ENCODE measurements at places on chromosomes 13 and 19.
A peak's percentile ranks its signal among the peaks of the same experiment; 100 is the strongest.

GRCh38 chr13:113420833-113421600 is 32.3 kb downstream of the ADPRHL1 start:
- no peak for DNase-seq

- DNase-seq = peak; percentile 64
Measured at GRCh38 chr19:50657712-50658440, 8.6 kb downstream of the C19orf81 start.

- no peak for DNase-seq
Measured at GRCh38 chr13:74036373-74036772, 97.8 kb downstream of the KLF12 start.

GRCh38 chr13:114177245-114178010 is 1.6 kb upstream of the CFAP97D2 start:
- no peak for DNase-seq

- no peak for DNase-seq
Measured at GRCh38 chr13:110001670-110002275, 215.4 kb upstream of the IRS2 start.

- DNase-seq = no peak
Measured at GRCh38 chr19:2791876-2792275, 6.6 kb downstream of the THOP1 start.

DNA sequence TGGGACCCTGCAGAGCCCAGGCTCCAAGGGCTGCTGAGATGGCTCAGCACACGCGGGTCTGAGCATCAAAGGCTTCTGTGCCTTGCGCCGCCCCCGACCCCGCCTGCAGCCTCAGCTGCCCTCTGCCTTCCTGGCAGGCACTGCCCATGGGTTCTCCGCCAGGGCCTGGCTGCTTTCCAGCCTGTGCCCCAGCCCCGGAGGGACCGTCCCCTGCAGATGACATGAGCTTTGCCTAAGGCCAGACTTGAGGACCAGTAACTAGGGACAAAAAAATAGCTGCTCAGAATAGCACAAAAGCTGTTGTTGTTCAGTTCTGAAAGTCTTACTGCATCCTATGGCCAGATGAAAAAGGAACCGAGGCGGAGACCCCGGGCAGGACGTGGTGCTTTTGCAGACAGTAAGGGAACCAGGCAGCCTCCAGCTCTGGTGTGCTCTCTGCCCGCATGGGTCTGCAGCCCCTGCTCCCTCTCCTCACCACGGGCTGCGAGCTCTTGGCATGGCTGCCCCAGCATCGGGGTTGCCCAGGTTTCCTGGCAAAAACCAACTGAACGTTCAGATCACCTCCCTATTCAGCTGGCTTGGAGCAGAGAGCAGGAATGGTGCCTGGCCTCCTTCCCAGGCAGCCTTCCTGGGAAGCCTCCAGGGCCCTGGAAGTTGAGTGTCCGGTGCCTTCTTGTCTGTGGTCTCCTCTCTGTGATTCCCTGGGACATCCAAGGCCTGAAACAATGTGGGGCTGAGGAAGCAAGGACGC is 12.5 kb upstream of the CFAP97D2 start:
- DNase-seq = no peak

DNA sequence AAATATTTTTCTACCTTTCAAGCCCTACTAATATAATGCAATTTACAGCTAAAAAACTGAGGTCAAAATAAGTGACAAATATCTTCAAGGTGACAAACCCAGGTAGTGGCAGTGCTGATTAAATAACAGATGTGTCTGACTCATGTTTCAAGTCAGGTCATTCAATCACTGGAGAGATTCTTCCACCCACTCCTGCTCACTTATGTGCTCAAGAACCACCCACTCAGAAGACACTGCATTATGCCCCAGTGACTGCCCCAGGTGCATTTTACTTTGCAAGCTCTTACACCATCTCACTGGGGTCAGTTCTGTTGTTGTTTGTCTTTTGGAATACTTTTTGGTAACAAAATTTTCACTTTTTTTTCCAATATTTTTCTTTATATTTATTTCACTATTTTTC is 2.2 kb downstream of the ZNF100 start:
- DNase-seq = no peak

GRCh38 chr19:41541990-41542584 is 33.9 kb upstream of the CEACAM21 start:
- DNase-seq = no peak

GRCh38 chr13:97761796-97762540 is 191.5 kb upstream of the IPO5 start:
- DNase-seq = no peak

- no peak for DNase-seq
Measured at GRCh38 chr13:73355134-73355533, 296.3 kb downstream of the KLF5 start.

GRCh38 chr13:28851422-28851821 is 31.3 kb downstream of the MTUS2 start:
- no peak for DNase-seq

GRCh38 chr13:36630181-36630803 is 43.5 kb upstream of the SERTM1 start:
- DNase-seq = no peak

- DNase-seq = no peak
Measured at GRCh38 chr13:41995946-41996345, 35.0 kb upstream of the VWA8 start.

- DNase-seq = no peak
Measured at GRCh38 chr19:30106417-30107095, 164.5 kb downstream of the URI1 start.

- DNase-seq = no peak
Measured at GRCh38 chr13:102816708-102817107, 17.8 kb downstream of the BIVM start.

DNA sequence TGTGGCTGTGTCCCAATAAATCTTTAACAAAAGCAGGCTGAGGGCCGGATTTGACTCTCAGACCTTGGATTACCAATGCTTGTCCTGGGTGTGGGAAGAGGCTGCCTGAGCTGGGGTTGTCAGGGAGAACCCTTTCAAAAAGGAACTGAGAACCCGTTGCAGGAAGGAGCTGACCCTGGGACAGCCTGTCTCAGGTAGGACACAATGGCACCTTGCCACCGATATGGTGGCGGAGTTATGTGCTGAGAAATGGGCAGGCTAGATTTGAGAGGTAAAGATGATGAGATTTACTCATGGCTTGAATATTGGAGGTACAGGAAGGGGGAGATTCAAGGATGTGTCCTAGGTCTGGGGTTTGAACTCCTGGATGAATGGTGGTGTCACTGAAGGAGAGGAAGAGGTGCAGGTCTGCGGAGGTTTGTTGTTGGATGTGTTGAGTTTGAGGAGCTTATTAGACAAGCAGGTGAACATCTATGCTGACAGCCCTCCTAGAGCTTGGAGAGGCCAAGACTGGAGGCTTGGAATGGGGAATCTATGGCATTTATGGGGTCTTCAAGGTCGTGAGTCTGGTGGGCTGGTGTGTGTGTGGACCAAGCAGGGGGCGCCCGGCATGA is 7.2 kb downstream of the PLEKHF1 start:
- DNase-seq = no peak

DNA sequence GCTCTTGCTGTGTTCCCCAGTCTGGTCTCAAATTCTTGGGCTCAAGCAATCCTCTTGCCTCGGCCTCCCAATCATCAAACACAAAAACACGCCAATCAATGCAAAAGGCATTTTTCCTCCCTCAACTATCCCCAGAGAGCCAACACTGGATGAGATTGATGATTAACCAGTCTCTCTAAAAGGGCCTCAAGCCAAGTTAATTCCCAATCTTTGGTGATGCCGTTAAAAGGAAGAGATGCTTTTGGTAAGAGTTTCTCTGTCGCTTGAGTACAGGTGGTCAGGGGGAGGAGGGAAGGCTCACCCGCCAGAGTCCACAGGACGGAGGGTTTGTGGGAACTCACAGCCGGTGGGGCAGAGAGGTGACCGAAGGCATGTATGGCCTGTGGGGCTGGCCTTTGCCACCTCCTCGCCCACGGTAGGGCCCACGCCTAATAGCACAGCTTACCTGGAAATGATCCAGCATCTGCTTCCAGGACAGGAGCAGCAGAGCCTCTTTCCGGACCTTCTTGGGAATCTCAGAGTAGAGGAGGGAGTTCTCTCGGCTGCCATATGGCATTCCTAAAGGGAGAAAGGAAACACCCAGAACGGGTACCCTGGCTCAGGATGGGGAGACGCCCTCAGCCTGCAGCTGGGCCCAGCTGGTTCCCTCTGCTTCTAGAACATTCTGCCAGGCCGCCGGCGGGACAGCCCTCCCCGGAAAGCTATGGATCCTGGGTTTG is 18.1 kb downstream of the DPP9 start:
- no peak for DNase-seq

- DNase-seq = no peak
Measured at GRCh38 chr13:109157275-109157674, 527.9 kb downstream of the MYO16 start.

DNA sequence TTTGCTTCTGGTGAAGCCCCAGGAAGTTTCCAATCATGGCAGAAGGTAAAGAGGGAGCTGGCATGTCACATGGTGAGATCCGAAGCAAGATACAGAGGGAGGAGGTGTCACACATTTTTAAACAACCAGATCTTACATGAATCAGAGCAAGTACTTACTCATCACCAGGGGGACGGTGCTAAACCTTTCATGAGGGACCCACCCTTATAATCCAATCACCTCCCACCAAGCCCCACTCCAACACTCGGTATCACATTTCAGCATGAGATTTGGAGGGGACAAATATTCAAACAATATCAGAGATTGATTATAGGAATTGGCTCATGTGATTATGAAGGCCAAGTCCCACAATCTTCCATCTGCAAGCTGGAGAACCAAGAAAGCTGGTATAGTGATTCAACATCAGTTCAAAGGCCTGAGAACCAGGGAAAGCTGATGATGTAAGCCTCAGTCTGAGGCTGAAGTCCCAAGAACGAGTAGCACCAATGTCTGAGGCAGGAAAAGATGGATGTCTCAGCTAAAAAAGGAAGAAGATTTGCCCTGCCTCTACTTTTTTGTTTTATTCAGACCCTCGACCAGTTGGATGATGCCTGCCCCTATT is 58.6 kb upstream of the WDFY2 start:
- no peak for DNase-seq

DNA sequence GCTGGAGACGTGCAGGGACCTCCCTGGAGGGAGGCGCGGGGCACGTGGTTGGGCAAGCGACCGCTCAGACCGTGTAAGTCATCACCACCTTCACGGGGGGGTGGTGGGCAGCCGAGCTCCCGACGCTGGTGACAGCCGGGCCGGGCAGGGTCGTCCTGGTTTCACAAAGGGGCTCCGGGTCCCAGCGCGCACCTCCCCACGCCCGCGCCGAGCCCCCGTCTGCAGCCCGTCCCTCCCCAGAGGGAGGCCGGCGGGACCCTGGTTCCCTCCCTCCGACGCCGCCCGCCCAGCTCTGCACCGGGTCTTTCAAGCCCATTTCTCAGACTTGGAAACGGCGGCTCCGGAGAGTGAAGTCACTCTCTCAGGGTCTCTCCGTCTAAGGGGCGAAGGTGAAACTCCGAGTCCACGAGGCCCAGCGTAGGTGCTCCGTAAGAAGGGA is 729 bp upstream of the ARID3A start:
- DNase-seq = no peak

DNA sequence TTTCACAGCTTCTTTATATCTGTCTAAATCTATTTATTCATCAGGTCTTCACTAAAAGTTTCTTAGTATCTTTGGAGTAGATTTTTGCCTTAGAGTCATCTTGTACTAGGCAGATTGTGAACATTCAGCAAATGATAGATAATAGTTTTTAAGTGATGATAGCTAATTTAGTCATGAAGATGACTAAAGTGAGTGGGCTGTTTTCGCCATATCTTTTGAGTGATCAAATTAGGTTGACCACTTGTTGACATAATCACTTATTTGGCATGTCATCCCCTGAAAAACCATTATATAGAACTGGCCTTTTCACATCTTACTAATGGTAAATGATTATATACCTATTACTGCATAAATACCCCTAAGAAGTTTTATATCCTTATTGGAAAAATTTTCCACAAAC is 999.2 kb downstream of the PCDH17 start:
- DNase-seq = no peak

DNA sequence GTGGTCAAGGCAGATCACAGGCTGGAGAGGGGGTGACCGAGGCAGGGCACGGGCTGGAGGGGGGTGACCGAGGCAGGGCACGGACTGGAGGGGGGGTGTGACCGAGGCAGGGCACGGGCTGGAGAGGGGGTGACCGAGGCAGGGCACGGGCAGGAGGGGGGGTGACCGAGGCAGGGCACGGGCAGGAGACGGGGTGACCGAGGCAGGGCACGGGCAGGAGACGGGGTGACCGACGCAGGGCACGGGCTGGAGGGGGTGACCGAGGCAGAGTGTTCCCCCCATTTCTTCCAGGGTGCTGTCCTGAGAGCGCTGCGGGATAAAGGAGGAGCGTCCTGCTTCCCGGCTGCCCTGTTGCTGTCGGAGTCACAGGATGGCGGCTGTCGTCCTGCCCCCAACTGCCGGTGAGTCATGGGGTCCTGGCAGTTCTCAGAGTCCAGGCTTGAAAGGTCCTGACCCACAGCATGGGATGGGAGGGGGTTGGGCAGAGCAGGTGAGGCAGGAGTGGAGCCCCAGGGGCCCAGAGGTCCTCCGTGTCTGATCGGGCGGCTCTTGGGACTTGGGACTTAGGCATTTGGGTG is 5.3 kb downstream of the ZNF557 start:
- no peak for DNase-seq

- DNase-seq = no peak
Measured at GRCh38 chr19:55550321-55550650, 4.9 kb upstream of the SBK3 start.

DNA sequence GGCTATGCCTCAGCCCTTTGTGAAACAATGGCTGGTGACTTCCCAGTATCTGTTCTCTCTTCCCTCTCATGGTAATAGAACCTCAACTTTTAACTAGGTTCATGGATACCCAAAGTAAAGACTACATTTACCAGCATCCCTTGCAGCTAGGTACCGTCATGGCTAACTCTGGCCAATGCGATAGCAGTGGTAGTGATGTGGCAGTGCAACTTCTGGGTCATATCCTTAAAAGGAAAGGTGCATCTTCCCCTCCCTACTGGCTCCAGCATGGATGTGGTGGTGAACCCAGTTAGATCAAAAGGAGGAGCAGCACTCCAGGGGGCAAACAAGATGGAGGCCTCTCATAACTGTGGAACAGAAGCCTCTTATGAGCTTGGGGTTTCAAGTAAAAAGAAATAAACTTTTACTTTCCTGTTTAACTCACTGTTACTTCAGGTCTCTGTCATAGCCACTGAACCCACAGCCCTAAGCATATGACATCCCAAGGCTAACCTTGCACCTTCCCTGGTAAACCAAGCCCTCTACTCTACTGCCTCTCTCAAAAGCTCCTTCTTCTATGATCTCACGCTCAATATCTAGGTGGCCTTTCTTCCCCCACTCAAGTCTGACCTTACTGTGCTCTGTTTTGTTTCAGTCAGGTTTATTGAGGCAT is 104.4 kb downstream of the DOCK9 start:
- DNase-seq = no peak

DNA sequence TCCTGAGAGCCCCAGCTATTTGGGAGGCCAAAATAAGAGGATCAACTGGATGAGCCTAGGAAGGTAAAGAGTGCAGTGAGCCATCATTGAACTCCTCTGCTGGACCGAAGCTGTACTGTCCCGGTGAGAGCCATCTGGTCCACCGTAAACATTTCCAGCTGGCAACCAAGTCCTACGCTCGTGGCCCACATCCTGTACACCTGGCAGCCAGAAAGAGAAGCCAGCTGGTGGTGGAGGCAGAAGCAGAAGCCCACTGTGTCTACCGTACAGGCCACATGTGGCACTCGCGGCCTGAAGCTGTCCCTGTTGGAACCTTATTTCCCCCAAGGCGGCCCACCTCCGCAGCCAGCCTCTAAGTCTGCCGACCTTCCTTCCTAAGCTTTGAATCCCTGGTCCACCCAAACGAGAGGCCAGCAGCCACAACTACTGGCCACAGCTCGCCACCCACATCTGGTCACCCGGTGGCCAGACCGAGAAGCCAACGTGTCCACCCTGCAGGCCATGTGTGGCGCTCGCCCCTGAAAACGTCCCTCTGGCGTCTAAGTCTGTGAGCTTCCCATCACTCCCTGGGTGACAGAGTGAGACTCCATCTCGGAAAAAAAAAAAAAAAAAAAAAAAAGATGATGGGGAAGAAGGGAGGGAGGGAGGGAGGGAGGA is 14.2 kb upstream of the ZNF91 start:
- no peak for DNase-seq

Measured in NCI-H1436 treated with DMSO at 0.1 percent for 48 hours (cell line).